ENCODE measurements at places on chromosomes 11 and 22.

- no peak for DNase-seq
Measured at GRCh38 chr11:30317030-30317429, 5.9 kb upstream of the ARL14EP start.

DNA sequence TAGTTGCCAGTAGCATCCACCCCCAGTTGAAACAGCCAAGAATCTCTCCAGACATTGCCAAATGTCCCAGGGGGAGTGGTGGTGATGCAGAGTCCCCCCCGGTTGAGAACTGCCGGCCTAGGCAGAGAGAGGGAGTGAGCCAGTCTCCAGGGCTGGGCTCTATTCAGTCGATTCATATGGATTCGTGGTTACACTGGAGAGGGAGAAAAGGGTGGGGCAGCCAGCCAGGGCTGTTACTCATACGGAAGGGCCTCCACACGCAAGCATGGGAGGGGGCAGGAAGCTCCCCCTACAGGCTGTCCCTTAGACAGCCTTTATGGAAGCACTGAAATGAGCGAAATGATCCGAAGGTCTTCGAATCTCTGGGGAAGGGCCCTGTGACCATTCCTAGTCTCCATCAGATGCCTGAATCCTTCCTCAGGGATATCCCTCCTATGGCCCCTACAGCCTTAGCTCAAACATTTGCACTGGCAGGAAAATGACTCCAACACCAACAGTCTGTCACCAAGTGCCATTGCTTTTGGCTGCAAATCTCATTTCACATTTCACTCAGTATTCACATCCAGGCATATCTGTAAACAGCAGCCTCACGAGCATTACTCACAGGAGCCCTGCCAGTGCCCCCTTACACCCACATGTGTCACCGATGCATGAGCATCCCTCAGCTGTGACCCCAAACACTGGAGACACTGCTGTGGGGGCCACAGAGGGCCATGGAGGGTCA lies 18.4 kb upstream of the TLCD5 start:
- DNase-seq: no peak

GRCh38 chr11:29916040-29916439 lies 100.8 kb downstream of the KCNA4 start:
- DNase-seq: no peak

DNA sequence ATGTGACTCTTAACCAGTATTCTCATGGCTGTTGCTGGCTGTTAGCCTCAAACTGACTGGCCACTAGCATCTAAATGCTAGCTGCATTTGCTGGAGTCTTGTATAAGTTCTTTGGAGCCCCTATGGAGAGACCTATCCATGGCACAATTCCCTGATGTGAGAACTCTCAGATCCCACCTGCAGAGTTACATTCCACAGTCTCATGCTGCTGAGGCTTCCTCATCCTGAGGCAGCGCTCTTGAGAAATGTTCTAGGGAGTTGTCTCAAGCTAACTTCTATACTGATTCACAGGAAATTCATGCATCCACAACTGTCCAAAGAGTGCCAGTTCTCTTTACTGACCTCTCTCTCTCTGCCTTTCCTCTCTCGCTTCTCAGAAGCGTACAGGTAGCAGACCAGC lies 218.0 kb upstream of the PITPNB start:
- DNase-seq: no peak

DNA sequence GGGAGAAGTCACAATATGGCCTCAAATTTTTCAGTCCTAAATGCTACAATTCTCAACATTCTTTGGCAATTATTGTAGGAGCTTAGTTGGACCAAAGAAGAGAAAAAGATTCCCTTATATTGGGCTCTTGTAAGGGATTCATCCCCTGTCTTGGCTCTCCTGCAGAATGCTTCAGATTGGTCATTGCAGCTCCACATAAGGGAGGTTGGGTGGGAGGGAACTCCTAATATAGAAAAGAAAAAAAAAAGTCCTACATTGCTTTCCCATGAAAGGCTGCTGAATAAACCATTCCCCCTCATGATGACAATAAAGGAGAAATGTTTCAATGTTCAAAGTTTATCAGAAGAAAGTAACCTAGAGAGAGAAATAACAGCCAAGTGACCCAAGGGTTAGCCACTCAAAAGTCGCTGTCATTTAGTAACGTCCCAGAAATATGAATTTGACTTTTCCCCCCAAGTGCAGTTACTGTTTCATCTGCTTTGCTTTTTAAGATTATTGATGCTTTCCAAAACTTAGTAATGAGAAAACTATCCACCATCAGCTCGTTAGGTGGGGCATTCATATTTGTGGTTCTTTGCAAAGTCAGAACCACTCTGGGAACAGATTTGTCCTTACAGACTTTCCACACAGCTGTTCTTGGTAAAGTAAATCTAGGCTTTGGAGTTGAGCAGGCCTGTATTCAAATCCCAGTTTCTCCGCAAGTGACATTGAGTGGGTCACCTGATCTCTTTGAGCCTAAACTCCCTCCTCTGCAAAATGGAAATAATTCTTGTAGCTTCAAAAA lies 5.0 kb upstream of the SLC1A2 start:
- DNase-seq: no peak

DNA sequence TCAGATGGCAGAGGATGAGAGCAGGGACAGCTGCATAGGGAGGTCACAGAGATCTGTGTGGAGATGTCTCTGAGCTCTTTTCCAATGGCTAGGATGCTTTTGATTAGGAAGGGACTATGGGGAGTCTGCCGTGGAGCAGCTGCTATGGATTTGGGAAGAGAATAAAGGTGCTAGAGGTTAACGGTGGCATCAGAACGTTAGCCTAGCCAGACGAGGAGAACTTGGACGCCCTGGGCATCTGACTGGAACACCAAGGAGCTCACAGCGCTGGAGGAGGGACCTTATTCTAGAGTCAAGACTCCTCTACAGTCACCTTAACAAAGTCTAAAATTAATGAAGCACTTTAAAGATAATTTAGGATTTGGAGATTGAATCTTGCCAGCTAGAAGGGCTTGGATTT lies 157.2 kb upstream of the B3GAT1 start:
- no peak for DNase-seq

GRCh38 chr11:95306801-95307200 lies 75.8 kb upstream of the SESN3 start:
- DNase-seq: no peak

- DNase-seq: no peak
Measured at GRCh38 chr22:29369460-29369859, 18.9 kb downstream of the AP1B1 start.

DNA sequence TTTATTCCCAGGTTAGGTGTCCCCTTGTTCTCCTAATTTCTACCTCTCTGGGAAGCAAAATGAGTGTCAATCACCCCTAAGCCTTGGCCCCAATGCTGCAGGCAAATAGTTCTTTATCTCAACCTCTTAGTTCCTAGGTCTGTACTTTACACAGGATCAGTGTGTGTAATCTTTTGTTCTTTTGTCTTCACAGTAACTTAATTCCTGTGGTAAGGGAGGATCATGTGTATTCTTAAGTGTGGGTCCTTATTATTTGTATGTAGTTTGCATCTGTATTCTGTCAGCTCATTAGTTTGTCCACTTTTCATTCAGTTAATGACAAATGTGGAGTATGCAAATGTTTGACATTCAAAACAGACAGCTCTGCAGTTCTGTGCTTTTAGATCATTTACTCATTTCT lies 166.7 kb downstream of the FAT3 start:
- DNase-seq: no peak

DNA sequence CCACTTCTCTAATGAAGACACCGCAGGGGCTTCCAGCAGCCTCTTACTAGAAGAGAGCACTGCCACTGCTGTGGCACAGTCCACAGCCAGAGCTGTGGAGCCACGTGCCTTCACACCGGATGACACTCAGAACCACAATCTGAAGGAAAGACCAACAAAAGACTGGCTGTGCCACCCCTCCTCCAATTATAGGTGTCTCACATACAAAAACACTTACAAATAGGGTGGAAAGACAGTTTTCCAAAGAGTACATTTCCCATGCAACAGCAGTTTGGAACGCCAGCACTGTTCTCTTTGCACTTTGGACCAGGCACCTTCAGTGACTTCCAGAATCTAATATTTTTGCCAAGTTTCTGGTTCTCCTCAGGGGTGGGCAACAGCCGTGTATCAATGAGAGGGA lies 38.0 kb upstream of the SLC25A1 start:
- no peak for DNase-seq

- DNase-seq: no peak
Measured at GRCh38 chr22:35986088-35986487, 42.5 kb downstream of the RBFOX2 start.

GRCh38 chr11:27239305-27239942 lies 123.6 kb downstream of the CCDC34 start:
- DNase-seq: no peak

DNA sequence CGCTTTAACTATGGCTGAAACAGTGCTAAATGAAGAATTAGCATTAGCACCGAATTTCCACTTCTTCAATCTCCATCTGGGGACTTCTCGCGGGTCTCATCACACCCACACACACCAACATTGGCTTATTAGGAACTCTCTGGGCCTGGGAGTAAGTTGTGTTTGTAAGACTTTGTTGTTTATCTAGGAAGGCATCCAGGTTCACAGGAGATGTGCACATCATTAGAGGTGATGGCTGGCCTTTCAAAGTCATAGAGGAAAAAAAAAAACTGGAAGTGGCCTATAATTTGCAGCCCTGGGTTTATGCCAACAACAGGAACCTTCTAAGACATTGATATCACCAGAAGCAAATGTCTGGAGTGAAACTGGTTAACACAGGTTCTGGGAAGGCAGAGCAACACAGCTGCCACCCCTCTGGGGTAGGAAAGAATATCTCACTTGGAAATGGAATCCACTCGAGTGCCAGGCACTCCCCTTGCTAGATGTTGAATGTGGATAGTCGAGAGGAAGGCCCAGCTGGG lies 84.5 kb downstream of the TRAF6 start:
- DNase-seq: no peak

DNA sequence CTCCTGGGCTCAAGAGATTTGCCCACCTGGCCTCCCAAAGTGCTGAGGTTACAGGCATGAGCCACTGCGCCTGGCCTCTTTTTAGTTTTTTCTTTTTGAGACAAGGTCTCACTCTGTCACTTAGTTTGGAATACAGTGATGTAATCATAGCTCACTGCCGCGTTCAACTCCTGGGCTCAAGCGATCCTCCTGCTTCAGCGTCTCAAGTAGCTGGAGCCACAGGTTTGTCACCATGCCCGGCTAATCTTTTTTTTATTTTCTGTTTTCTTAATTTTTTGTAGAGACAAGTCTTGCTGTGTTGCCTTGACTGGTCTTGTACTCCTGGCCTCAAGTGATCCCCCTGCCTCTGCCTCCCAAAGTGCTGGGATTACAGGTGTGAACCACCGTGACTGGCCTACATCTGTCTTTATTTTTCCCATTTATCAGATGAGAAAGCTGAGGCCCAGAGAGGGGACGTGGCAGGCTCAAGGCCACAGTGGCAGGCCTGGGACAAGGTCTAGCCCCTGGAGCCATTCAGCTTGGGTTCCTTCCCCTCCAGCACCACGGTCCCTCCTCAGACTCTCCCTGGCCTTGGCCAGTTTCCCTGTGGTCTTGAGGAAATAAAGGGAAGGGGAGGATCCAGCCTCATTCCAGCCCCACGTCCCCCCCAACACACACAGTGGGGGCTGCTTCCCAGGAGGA lies 2.8 kb upstream of the KDELR3 start:
- DNase-seq: no peak

- no peak for DNase-seq
Measured at GRCh38 chr22:48045369-48045768, 1282.9 kb downstream of the TBC1D22A start.

GRCh38 chr11:120384476-120384875 lies 48.3 kb downstream of the ARHGEF12 start:
- DNase-seq: no peak

- no peak for DNase-seq
Measured at GRCh38 chr11:126281245-126281644, 1.6 kb upstream of the TIRAP start.

DNA sequence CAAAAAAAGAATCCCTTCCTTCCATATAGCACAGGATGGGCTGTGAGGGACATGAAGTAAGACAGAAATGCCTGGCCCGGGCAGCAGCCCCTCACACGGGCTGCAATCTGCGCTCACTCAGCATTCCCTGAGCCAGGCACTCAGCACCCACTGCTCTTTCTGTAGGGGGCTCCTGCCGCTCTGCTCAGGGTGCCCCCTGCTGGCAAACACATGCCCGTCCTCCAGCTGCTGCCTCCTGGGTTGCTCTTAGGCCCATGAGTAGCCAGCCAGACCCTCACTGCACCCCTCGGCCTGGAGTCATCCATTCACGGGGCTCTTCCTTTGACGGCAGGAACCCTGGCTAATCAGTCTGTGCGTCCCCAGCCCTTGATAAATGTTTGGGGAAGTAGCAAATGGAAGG lies 6.9 kb downstream of the MCAT start:
- DNase-seq: no peak

DNA sequence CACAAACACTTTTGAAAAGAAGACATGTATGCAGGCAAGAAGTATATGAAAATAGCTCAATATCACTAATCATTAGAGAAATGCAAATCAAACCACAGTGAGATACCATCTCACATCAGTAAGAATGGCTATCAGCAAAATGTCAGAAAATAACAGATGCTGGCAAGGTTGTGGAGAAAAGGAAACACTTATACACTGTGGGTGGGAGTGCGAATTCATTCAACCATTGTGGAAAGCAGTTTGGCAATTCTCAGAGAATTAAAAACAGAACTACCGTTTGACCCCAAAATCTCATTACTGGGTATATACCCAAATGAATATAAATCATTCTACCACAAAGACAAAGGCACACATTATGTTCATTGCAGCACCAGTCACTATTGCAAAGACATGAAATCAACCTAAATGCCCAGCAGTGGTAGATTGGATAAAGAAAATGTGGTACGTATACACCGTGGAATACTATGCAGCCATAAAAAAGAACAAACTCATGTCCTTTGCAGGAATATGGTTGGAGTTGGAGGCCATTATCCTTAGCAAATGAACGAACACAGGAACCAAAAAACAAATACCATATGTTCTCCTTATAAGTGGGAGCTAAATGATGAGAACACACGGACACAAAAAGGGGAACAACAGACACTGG lies 18.5 kb downstream of the MMP13 start:
- DNase-seq: no peak

DNA sequence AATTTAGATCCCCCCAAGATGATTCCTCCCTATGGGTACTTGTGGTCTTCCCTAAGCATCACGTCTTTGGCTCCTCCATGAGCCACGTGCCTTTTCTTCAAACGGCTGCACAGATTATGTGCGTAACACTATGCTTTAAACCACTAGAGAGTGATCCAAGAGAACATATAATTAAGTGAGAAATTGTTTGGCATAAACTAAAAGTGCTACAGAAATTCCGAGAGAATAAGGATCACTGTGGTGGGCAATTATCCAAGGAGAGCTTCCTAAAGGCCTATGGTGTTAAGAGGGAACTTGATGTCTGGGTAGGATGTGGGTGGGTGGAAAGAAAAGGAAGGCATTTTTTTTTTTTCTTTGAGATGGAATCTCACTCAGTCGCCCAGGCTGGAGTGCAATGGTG lies 110.9 kb downstream of the MAML2 start:
- no peak for DNase-seq

- DNase-seq: no peak
Measured at GRCh38 chr11:36013950-36014897, 70.4 kb downstream of the LDLRAD3 start.

DNA sequence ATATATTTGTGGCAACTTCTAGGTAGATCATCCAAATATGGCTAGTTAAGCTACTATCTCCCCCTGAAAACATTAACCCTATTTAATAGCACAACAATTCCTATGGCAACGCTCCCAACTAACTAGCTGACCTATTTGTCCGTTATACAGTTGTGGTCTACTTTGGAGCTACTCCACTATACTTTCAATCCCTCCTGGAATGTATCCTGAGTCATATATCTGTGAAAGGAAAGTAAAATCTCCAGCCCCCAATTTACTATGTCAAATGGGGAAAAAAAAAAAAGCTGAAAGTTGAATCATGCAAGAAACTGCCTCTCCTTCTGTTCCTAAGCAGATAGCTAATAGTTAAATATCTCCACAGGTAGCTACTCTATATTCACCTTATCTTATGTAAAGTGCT lies 128.5 kb downstream of the CD44 start:
- no peak for DNase-seq
